ENCODE measurements at places on chromosomes 5 and 9. TPM values are rescaled to one million over a fixed set of nuclear protein-coding genes. Genes with fewer than 3 reads are reported as not detected.

DNA sequence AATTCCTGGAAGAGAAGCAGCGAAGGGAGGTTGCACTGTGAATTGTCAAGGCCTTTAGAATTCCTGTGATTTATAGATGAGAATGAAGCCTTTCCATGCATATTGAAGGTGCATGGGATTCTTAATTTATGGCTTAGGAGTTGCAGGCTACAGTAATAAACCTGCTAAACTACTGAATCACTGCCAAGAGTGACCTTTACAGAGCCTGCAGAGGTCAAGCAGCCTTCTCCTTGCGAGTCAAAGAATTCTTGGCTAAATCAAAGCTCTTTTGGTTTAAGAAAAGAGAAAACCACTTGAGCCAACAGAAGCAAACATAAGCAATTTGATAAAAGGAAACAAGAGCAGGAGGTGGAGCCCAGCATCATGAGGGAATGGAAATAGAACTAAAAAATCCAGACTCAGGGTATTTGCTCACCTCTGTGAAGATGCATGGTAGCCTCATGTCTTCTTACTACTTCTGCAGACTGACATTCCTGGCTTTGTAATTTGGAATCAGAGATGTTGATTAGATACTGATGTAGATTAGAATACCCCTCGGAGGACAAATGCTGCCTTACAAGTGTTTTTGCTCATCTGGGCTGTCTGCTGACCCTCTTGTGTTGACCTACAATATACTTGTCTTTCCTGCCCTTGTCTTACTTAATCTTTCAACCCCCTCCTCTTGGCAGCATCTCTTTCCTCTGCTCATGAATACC, 90.3 kb upstream of the IFNK start:
- H3K27me3 ChIP-seq = no peaks in the 10 kb centered on the region
- H3K4me1 ChIP-seq = peaks cover 5% of the 10 kb centered on the region

- no peak overlapping the region for H3K4me3 ChIP-seq
- H3K27me3 ChIP-seq = no peaks in the 10 kb centered on the region
- peaks cover 74% of the 10 kb centered on the region for H3K4me1 ChIP-seq
- H3K27ac ChIP-seq = peak overlapping the region; percentile 98
- DNase-seq = no peak
Measured at GRCh38 chr9:109252291-109252690, 68.6 kb downstream of the EPB41L4B start.

The ADGRD2 gene
- not detected for total RNA-seq

DNA sequence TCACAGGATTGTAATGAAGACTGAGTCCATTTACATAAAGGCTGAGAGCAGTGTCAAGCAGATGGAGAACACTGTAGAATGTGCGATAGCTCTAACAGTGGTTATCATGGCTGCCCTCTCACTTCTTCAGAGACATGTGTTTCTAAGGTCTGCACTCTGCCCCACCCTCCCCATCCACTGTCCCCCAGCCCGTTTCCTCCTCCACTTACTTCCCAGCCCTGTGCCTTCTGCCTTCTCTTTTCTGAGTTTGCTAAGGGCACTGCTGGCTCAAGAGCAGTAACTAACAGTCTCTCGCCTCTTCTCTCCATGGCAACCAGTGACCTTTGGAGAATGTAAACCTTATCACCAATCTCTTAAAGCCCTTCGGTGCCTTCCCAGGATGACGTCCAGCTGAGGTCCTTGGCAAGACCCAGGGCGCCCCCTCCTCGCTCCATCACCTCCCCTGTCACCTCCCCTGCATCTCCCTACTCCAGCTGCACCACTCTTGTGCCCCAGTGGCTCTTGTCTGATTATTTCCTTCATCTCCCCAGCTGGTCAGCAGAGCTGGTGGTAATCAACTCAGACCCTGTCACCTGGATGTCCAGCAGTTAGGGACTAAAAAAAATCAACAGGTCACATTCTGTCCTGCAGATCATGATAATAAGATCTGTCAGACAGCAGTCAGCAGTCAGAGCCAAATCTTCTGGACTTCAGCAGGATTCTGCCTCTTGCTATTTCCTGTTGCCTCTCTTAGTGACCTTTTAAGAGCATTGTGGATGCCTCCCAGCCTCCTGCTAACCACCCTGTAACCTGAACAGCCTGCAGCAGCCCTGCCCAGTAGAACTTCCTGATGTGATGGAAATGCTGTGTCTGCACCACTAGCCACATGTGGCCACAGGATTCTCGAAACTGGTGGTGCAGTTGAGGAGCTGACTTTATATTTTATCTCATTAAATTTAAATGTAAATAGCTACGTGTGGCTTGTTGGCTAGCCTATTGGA, 9.0 kb downstream of the FXN start:
- H3K4me1 ChIP-seq = no peaks in the 10 kb centered on the region
- H3K27me3 ChIP-seq = no peaks in the 10 kb centered on the region
- no peak overlapping the region for H3K27ac ChIP-seq
- H3K36me3 ChIP-seq = peaks cover 18% of the 10 kb centered on the region
- no peak for DNase-seq

DNA sequence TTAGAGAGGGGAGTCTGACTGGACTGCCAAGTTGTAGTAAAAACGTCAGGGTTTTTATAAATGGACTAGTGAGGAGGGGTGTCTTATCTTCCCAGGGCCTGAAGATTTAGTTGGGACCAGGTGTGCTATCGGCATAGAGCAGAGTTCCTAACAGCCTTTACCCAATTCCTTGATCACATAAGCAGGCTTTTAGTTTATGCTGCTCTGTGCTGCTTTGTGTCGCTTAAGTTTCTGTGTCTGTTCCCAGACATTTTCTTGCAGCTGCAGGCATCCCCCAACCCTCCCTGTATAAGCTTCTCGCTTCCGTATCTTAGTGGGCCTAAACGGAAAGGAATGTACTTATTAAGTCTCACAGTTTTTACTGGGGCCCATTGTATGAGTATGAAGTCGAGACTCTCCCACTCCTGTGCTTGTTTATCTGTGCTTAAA, 2.6 kb upstream of the SMC5 start:
- no peak for DNase-seq
- H3K36me3 ChIP-seq = no peaks in the 10 kb centered on the region
- H3K4me1 ChIP-seq = peaks cover 18% of the 10 kb centered on the region
- H3K4me3 ChIP-seq = peak overlapping the region; percentile 70

DNA sequence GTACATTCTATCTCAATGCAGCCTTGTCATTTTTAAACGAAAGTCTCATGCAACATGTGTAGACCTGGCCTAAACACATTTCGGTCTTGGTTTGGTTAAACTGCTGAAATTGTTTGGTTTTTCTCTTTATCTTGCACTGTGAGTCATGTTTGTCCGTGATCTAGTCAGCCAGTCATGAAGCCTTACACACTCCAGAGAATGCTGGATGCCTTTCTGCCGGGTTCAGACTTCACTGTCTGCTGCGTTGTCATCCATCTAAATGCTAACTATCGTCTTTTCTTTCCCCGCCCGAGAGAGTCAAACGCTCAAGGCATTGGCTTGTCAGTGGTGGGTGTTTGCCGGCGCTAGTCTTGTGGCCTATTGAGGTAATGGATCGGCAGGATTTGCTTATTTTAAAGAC, 1194.6 kb upstream of the WWC1 start:
- no peaks in the 10 kb centered on the region for H3K36me3 ChIP-seq
- no peaks in the 10 kb centered on the region for H3K27me3 ChIP-seq
- H3K4me3 ChIP-seq = no peak overlapping the region
- no peak overlapping the region for H3K27ac ChIP-seq

The POLR3G gene
- 1.4 TPM for total RNA-seq

GRCh38 chr5:67358186-67358585, 161.6 kb upstream of the CD180 start:
- H3K4me1 ChIP-seq = no peaks in the 10 kb centered on the region
- H3K27me3 ChIP-seq = no peaks in the 10 kb centered on the region
- no peak overlapping the region for H3K27ac ChIP-seq
- DNase-seq = no peak
- H3K36me3 ChIP-seq = no peaks in the 10 kb centered on the region

DNA sequence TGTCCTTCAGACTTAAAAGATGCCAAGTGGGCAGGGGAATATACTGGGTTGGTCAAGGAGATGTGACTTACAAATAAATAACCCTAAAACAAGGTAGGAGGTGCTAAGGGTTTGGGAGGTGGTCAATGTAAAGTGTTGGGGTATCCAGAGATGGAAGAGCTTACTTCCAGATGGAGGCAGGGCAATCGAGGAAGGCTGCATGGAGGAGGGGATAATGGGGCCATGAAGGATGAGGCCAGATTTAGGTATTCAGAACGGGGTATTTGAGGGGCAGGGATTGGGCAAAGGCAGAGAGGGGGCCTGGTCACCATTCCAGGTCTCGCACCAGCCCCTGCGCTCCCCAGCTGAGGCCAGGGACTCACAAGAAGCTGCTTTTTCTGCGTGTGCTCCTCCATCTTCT, 57.9 kb upstream of the FBXW11 start:
- H3K4me1 ChIP-seq = no peaks in the 10 kb centered on the region
- H3K27me3 ChIP-seq = no peaks in the 10 kb centered on the region
- DNase-seq = no peak
- H3K36me3 ChIP-seq = peaks cover 27% of the 10 kb centered on the region
- H3K27ac ChIP-seq = no peak overlapping the region

- H3K4me3 ChIP-seq = no peak overlapping the region
- no peaks in the 10 kb centered on the region for H3K36me3 ChIP-seq
- H3K27ac ChIP-seq = no peak overlapping the region
- H3K27me3 ChIP-seq = no peaks in the 10 kb centered on the region
- H3K4me1 ChIP-seq = no peaks in the 10 kb centered on the region
Measured at GRCh38 chr5:8720506-8720905, 825.4 kb downstream of the SEMA5A start.

DNA sequence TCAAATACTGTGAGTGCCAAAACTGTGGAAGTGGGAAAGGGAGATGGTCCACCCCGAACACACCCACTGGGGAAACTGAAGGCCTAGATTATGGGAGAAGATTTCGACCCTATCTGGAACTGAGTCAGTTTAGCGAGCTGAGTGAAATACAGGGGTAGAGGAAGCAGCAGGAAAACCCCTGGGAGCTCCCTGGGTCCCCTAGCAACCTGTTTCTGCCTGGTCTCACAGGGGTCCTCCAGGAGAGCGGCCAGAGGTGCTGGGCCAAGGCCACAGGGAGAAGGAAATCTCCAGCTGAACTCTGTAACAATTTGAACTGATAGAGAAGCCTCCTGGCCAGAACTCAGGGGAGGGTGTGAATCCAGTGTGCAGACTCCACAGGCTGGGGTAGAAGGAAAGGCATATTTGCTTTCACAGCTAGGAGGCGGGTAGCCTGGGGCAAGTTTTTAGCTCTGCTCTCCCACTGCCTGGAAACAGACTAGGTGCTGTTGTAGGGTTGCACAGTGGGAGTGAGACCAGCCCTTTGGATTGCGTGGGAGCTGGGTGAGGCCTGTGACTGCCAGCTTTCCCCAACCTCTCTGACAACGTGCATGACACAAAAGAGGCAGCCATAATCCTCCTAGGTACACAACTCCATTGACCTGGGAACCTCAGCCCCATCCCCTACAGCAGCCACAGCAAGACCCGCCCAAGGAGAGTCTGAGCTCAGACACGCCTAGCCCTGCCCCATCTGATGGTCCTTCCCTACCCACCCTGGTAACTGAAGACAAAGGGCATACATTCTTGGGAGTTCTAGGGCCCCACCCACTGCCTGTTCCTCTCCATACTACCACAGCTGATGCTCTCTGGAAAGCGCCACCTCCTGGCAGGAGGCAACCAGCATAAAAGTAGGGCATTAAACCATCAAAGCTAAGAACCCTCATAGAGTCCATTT, 78.8 kb upstream of the GPBP1 start:
- no peak overlapping the region for H3K4me3 ChIP-seq
- H3K27ac ChIP-seq = no peak overlapping the region
- no peaks in the 10 kb centered on the region for H3K4me1 ChIP-seq
- no peaks in the 10 kb centered on the region for H3K36me3 ChIP-seq

- no peak for DNase-seq
- no peaks in the 10 kb centered on the region for H3K4me1 ChIP-seq
- H3K36me3 ChIP-seq = no peaks in the 10 kb centered on the region
- no peak overlapping the region for H3K4me3 ChIP-seq
Measured at GRCh38 chr5:108798513-108799265, 51.0 kb downstream of the FER start.

The IFNA1 gene
- total RNA-seq = not detected

DNA sequence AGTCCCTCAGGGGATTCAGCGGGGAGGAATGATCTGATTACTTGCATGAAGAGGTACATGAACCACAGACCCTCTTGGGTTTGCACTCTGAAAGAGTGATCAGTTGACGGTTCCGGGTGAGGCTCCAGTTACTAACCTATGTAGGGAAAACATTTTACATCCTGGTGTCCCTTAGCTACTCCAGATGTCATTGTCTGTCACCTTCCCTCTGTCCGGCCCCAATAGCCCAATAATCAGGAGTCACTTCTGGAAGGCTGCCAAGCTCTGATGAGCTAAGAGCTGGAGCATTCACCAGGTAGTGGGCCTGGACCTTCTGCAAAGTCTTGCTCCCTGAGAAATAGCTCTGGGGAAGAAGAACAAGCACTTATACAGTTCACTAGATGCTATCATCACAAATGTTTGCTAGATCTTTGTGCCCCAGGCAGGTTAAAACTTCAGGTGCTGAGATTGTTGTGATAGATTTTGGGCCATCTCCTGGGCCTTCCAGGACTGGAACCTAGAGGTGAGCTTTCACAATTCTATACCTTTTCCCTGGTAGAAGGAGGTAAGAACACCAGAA, 64.5 kb downstream of the ENTREP1 start:
- no peak overlapping the region for H3K4me3 ChIP-seq
- H3K36me3 ChIP-seq = no peaks in the 10 kb centered on the region
- no peaks in the 10 kb centered on the region for H3K27me3 ChIP-seq
- no peak overlapping the region for H3K27ac ChIP-seq
- H3K4me1 ChIP-seq = no peaks in the 10 kb centered on the region

DNA sequence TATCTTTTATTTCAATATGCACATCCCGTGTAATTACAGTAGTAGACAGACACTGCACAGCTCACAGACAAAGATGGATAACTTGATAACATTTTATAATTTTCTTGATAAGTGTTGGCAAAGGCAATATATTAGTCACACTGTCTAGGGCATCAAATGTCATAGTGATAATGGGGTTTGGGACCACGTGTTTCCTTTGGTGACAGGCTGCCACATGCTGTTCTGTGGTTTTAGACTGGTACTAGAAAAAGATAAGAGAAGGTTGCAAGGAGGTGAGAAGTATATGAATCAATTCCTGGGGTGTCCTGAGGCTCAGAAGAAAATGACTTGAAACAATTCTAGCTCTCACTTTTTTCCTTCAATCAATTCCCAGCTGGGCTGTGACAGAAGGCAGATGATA, 258.8 kb upstream of the CHD1 start:
- no peak for DNase-seq
- no peaks in the 10 kb centered on the region for H3K27me3 ChIP-seq
- H3K36me3 ChIP-seq = no peaks in the 10 kb centered on the region

DNA sequence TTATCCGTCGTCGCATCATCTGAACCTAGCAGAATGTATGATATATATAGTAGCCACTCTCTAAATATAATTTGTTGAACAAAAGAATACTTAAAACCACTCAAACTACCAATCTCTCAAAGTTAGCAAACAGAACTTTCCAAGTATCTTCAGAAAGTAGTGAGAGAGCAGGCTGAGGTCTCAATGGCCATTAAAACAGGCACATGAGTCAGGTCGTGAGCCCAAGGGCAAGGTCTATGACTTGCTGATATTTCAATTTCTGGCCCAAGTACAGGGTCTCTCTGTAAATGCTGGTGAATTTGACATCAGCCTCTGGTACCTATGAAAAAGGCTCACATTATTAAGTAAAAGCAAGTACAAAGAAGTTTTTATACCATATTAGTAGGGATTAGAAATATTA, 95.1 kb downstream of the GPR21 start:
- H3K36me3 ChIP-seq = no peaks in the 10 kb centered on the region
- no peak overlapping the region for H3K27ac ChIP-seq
- no peaks in the 10 kb centered on the region for H3K4me1 ChIP-seq
- H3K4me3 ChIP-seq = no peak overlapping the region
- no peaks in the 10 kb centered on the region for H3K27me3 ChIP-seq

The PCDHGA7 gene
- total RNA-seq = 0.99 TPM
